Aortic smooth muscle cell (primary cell): ENCODE measurements at places on chromosomes 4 and X. TPM values are rescaled to one million over a fixed set of nuclear protein-coding genes. Genes with fewer than 3 reads are reported as not detected.

The HEPH gene
- 110 and 124 TPM in 2 replicates for total RNA-seq

The ARHGEF6 gene
- 9.9 and 14.2 TPM in 2 replicates for total RNA-seq

The GALNTL6 gene
- 0.06 TPM in 1 of 2 replicates, not detected in the other for total RNA-seq

The COL4A6 gene
- 4.4 and 7.3 TPM in 2 replicates for total RNA-seq

The HAND2 gene
- 37.4 and 48.7 TPM in 2 replicates for total RNA-seq

The PCDH7 gene
- total RNA-seq, result 169 and 233 TPM in 2 replicates

The FATE1 gene
- not detected in 2 replicates for total RNA-seq

The SYTL4 gene
- 2.9 and 4.8 TPM in 2 replicates for total RNA-seq
